ENCODE measurements at places on chromosomes 13 and 19. TPM values are rescaled to one million over a fixed set of nuclear protein-coding genes. Genes with fewer than 3 reads are reported as not detected.

DNA sequence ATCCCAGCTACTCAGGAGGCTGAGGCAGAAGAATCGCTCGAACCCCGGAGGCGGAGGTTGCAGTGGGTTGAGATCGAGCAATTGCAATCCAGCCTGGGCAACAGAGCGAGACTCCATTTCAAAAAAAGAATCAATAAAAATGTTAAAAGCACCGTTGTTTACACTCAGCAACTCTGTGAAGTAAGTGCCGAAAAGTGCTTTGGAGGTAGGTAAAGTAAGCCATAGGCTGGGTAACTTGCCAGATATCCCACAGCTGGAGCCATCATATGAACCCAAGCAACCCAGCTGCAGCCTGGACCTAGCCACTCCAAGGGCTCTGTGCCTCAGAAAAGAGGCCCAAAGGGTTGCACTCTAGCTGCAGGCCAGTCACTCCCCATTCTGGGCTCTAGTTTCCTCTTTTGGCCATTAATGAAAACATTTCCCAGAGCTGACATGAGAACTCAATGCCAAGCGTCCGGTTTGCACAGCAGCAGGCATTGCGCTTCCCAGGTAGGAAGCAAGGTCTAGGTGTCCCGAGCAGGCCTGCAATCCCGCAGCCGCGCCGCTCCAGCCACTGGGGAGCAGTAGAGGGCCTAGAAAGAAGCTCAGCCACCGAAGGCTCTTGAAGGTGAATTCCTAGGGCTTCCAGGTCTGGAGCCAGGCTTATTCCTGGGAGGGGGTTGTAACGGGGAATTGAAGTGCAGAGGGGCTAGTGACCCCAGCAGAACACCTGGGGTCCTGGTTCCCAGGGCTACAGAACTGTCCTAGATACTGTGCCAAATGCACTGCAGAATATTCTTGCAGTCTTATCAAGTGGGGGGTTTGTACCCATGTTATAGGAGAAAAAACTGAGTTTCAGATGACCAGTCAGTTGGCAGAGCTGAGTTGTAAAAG is 4.1 kb upstream of the CD79A start:
- H3K4me1 ChIP-seq, result peaks cover 12% of the 10 kb centered on the region
- H3K4me3 ChIP-seq, result no peak overlapping the region
- no peak overlapping the region for H3K27ac ChIP-seq

- no peaks in the 10 kb centered on the region for H3K27me3 ChIP-seq
- H3K27ac ChIP-seq, result peak overlapping the region; percentile 89
- peak overlapping the region; percentile 87 for H3K4me3 ChIP-seq
- peaks cover 39% of the 10 kb centered on the region for H3K4me1 ChIP-seq
Measured at GRCh38 chr13:39038569-39039030, 344 bp downstream of the NHLRC3 start.

DNA sequence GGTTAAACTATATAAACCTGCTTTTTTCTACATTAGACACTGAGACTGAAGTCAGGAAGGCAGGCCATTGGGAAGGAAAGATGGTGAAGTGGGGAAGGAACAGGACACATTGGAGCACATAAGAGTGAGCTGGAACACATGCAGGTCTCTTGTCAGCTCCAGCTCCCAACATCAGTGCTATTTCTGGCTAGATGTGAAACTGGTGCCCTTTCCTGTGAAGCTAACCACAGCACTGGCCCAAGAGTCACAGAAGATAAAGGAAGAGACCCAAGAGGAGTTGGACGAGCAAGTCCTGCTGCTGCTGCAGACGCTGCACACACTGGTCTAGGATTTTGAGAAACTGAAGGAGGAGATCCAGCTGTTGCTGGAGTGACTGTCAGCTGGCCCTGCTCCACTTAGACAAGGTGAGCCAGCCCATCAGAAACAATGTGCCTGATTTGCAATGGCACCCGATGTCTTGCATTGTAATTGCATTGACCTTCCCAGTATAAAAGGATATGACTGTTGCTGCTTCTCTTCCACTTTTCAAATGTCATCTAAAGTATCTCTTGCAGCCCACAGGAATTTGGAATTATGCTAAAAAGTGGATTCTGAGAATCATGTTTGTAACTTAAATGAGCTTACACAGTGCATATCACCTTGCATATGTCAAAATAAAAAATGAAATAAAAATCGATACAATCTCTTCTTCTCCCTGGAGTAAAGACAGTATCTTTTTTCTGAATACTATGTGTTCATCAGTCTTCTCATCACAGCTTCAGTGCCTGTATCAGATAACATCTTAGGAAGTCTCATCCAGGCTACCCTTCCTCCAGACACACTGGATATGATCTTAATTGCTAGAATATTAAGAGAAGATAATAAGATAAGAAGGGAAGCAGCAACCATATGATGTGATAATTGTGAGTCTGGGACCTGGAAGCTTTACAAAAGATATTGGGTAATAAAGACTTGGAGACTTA is 230.7 kb upstream of the SPRY2 start:
- H3K4me3 ChIP-seq, result no peak overlapping the region
- no peak for DNase-seq
- no peak overlapping the region for H3K27ac ChIP-seq
- no peaks in the 10 kb centered on the region for H3K36me3 ChIP-seq

The CLEC4G gene
- total RNA-seq, result 0.52 TPM

The SPRED3 gene
- total RNA-seq, result 0.52 TPM

Data from body of pancreas (tissue), 4 donors.